ENCODE measurements at places on chromosomes 5 and 9.

- peak; percentile 20 for DNase-seq
These were observed 190.4 kb downstream of the EPB41L4A start for GRCh38 chr5:112228667-112229066.

DNA sequence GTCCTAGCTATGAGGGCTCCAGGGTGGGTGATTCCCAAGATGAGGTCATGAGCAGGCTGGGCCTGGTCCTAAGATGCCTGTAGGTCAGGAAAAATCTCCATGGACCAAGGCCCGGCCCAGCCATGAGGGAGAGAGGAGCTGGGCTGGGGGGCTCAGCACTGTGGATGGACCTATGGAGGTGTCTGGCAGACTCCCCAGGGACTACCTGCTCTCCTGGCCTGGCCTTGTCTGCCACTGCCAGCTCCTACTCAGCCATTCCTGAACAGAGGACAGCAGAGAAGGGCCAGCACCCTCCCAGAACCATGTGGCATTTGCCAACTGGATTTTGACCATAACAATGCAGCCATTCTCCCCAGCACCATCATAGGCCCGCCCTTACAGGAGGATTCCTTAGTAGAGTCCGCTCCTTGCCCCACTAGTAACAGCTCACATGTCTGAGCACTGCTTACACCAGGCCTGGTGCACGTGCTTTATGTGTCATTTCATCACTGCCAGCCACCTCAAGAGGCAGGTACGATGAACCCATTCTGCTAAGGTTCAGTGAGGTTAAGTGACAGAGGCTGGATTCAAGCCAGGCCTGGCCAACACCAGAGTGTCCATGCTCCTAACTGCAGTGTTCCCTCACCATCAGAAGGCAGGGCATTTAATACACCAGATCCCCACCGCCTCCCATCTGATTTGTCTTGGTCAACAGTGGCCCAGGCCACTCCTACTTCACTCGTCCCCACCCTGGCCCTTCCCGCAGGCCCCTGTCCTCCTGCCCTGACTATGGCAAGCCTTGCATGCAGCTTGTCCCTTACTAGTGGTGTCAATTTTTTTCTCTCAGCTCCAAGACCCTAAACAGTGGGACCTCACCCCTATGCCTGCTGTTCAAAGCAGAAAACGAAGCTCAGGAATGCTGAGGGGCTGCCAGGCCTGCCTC is 669 bp downstream of the IL13 start:
- no peak for DNase-seq

DNA sequence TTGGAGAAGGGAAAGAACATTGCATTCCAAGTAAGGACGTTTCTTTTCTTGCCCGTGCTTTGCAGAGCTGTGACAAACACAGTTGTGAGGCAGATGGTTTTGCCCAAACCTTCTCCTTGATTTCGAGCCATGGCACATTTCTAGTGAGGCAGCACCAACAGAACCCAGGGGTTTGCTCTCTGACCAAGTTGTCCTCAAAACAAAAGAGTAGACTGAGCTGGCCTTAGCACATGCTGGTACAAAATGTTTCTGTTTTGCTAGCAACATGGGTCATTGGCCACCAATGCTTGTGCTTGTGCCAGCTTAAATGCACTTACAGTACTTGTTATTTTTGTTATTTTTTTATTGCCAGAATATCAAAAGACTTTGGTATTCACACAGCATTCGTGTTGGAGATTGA is 328.8 kb downstream of the GADD45G start:
- DNase-seq, result no peak

- no peak for DNase-seq
These were observed 69.6 kb upstream of the GGTA1 start for GRCh38 chr9:121569266-121569648.

DNA sequence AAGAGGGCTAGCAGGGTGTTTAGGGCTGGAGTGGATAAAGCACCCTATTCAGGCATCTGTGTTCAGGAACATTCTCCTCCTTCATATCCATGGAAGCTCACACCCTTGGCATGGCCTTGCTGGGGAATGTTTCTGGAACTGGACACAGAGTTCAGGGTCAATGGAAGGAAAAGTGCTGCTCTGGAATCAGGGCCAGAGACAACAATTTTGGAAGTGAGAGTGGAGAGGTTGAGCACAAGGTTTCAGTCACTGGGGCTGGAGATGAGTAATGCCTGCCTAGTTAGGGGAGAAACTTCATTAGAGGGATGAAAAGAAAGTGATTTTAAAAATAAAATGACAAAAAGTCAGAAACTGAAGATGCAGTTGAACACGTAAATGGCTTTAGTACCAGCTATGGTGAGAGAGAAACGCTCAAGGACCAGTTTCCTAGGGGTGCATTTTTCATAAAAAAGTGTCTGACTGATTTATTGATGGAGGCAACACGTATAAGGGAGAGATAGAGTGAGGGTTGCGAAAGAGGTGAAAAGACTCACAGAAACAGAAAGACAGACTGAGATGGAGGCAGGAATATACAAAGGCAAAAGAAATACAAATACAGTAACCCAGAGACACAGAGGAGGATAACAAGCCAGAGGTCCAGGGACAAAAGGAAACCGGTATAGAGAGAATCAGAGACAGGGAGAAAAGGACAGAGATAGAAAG is 8.0 kb upstream of the TNFSF15 start:
- no peak for DNase-seq

- no peak for DNase-seq
These were observed 57.4 kb downstream of the AOPEP start for GRCh38 chr9:94783928-94784327.

DNA sequence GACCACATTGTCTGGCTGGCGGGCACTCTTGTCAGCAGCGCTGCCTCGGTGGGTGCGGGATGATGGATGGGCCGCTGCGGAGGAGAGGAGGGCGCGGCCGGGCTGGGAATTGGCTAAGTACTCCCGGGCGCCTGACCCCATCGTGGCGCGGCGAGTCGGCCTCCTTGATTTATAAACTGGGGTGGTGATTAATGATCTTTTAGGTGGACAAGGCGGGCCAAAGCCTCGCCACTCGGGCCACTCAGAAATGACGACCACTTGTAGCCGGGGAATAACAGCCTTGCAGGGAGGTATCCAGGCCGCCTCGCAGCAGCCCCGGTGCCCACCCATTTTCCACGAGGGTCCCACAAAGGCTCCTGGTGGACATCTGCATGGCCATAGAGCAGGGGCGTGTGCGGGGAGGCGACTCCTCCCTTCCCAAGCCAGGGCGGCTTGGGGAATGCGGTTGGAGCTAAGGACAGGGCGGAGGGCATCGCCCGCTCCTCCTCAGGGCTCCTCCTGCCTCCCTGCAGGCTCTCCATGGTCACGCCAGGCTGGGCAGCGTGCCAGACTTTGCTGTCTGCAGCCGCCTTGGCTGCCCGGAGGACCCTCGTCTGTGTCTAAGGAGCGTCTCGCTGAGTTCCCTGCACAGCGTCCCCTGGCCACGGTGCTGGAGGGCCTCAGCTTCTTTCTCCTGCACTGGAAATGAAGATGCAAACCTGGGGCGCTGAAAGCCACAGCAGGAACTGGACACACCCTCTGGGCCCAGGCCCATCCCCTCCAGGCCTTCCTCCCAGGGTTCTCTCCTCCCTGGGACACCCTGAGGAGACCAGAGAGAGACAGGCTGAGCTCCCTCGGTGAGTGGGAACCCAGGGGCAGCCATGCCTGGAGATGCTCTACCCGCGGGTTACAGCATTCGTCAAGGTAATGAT is 287.4 kb upstream of the IRX4 start:
- DNase-seq, result no peak

DNA sequence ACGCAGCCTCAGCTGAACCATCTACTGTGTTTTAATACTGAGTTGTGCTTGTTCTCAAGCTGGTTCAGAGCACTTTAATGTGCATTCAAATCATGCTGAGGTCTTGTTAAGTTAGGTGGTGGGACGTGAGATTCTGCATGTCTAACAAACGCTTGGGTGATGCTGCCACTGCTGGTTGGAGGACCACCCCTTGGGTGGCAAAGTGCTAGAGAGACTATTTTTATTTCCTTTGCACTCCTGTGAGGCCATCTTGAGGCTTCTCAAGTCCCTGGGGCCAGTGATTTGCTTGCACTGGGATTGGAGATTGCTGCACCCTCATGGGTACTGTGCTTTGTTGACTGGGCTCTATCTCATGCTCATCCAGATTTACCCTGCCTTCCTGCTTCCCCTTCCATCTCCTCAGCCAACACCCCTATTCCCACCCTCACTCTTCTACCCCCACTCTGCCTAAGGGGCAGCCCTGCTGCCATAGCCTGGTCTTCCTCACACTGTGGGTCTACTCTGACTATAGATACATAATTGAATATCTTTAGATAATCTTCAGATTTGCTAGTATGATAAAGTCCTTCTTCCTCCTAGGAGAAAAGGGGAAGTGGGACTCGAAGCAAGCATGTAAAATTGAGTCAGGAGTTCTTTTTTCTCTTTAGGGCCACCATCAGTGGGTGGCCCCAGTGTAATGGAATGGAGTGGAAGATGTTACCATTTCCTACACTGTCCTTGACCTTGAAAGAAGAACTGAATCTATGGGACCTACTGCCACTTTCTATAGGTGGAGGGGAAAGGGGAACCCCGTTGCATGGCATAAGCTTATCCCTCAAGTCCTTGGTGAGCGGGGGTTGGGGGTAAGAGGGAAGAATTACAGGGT is 45.1 kb upstream of the SUB1 start:
- DNase-seq, result no peak

DNA sequence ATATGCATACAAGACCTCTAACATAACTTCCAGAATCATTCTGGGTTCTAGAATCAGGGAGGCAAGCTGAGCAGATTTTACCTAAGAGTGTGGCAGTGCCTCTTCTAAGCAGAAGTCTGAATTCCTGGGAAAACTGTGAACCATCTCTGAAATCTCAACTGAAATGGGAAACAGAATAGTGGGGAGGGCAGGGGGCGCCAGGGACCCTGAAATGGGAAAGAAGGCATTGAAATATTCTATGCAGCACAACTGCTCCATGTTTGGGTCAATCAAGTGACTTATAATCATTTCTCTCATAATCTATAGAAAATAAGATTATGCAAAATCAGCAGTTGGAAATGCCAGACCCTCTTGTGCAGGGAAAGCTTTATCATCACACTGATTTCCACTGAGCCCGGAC is 156.1 kb downstream of the EBF1 start:
- no peak for DNase-seq

GRCh38 chr9:33082538-33083326 is 6.3 kb upstream of the SMU1 start:
- no peak for DNase-seq

GRCh38 chr5:142976861-142977260 is 206.7 kb downstream of the ARHGAP26 start:
- no peak for DNase-seq

GRCh38 chr5:158390577-158390976 is 531.6 kb upstream of the CLINT1 start:
- DNase-seq, result no peak

DNA sequence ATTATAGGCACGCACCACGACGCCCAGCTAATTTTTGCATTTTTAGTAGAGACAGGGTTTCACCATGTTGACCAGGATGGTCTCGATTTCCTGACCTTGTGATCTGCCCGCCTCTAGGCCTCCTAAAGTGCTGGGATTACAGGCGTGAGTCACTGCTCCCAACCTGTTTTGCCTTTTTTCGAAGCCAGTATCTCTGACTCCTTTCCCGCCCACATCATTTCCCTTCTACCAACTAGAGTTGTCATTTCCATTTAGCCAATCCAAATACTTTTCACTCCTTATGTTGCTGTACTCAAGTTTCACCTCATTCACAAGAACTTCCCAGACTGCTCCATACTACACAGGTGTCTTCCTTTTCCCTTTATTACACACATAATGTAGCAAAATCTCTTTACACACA is 502.6 kb upstream of the CDH6 start:
- DNase-seq, result no peak

DNA sequence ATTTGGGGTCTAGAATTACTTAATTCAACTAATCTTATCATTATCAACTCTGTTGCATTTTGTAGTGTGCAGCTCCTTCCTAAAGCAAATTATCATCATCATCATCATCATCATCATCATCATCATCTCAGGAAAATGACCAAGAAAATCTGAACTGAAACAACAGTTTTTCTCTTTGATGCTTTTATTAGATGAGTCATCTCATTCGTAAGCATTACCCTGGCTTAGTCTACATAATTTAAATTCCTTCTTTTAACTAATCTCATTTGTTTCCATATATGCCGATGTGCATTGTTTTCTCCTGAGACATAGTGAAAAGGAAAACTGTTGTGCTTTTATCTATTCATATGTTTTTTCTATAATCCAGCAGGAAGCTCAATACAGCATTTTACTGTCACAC is 173.0 kb upstream of the PDE4D start:
- no peak for DNase-seq

DNA sequence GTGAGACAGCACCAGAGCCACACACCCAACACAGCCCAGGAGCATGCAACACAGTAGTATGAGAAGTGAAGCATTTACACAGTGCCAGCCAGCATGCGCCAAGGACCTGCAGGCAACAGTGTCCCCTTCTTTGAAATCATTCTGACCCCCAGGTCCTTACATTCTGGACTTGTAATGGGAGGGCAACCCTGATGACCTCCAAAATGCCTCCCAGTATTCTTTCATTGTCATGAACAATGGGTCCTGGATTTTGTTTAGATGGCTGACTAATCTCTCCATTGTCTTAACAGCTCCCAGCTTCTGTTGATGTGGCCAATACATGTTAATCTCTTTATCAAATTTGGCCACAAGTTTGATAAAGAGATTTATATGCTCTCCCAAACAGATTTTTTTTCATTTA is 417.1 kb downstream of the DMRTA1 start:
- DNase-seq, result no peak

DNA sequence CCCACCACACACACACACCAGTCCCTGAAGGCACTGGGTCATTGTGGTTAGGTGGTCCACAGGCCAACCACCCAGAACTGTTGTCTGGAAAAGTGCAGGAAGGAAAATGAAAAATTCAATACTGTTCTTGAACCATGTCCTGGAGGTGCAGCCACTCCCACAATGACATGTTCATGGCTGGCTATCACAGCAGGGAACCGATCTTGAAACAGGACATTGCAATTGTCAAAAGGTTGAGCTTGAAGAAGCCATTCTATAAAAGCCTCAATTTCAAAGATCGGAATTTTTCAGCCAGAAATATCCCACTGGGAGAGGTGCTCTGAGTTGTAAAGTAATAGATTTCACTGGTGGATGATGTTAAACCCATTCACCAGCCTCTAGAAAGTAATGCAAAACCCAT is 218.2 kb downstream of the GNA14 start:
- DNase-seq, result no peak

GRCh38 chr9:5466005-5466404 is 15.7 kb downstream of the CD274 start:
- DNase-seq, result no peak

DNA sequence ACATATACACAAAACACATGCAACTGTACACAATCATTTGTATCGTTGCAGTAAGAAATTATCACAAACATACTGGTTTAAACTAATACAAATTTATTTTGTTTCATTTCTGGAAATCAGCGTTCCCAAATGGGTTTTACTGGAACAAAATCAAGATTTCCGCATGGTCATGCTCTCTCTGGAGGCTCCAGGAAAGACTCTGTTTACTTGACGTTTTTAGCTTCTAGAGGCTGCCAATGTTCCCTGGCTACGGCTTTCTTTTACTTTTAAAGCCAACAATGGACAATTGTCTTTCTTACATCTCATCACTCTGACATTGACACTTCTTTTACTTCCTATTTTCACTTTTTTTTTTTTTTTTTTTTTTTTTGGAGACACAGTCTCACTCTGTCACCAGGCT is 793.1 kb downstream of the CDH9 start:
- DNase-seq, result no peak

GRCh38 chr5:37478121-37478894 is 99.2 kb downstream of the WDR70 start:
- no peak for DNase-seq

All from H54 (cell line).